Activated CD4-positive, CD25-positive, alpha-beta regulatory T cell (primary cell): ENCODE measurements at places on chromosomes 7 and 10.

- no peak for DNase-seq
Observed at GRCh38 chr7:127382301-127383085, 10.0 kb downstream of the ZNF800 start.

- no peak for DNase-seq
Observed at GRCh38 chr10:31090894-31091607, 59.4 kb upstream of the ZNF438 start.

- no peak for DNase-seq
Observed at GRCh38 chr10:97123765-97124164, 62.0 kb downstream of the SLIT1 start.

- no peak for DNase-seq
Observed at GRCh38 chr10:56633876-56634452, 272.9 kb upstream of the ZWINT start.

- no peak for DNase-seq
Observed at GRCh38 chr10:36383349-36383748, 741.3 kb upstream of the FZD8 start.

DNA sequence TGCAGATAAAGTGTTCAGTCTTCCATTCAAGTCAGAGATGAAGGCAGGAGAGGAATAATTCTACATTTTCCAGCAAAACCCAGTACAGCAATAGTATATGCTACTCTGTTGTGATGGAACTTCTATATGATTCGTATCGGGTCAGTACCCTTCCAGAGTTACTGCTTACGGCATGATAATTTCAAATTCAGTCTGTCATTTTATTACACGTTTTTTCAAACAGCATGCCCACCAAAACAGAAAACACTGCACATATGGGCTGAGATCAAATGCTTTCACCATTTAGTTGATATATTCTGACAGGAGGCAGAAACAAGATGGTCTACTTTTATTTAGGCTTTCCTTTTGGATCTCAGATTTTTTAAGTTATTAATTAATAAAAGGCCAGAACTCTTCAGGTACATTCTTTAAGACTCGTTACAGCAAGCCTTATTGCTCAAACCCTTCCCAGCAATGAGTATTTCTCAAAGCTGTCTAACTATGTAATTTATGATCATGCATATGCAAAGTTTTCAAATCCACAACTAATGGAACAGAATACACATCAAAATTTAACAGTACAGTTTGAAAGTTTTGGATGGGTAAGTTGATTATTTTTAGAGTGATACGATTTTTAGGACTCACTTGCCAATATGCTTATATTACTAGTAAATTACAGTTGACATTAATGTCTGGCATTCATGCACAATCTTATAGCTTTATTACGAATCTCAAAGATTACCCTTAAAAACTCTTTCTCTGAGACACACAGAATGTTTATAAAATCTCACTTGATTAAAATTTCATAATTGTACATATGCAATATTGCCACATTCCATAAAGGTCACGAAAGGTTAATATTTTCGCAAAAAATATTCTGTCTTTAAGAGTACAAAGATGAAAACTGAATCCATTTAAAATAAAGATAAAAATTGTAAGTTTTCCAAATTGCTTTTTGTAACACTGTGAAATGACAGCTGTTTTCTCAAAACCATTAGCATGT is 91.0 kb downstream of the ANK3 start:
- no peak for DNase-seq

- no peak for DNase-seq
Observed at GRCh38 chr10:89122433-89123051, 84.6 kb downstream of the CH25H start.

DNA sequence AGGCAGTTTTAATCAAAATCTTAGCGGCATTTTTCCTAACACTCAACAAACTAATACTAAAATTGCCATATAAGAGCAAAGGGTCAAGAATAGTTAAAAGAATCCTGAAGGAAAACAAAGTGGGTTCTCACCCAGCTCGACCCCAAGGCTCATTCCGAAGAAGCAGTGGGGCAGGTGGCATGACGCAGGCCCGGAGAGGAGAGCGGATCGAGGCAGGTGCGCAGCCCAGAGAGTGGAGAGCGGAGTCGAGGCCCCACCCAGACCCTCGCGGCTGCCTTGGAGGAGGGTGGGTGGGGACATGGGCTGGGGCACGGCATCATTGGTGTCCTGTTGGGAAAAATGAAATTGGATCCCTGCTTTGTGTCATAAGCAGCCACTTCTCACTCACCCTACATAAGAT is 109.8 kb downstream of the INPP5A start:
- no peak for DNase-seq

- DNase-seq = no peak
Observed at GRCh38 chr7:46622251-46622650, 701.2 kb upstream of the IGFBP3 start.

- DNase-seq = no peak
Observed at GRCh38 chr10:79102498-79102874, 33.7 kb downstream of the ZMIZ1 start.

- no peak for DNase-seq
Observed at GRCh38 chr10:81679291-81679690, 195.7 kb upstream of the NRG3 start.

GRCh38 chr7:123439191-123439590 is 95.2 kb downstream of the IQUB start:
- no peak for DNase-seq

- no peak for DNase-seq
Observed at GRCh38 chr10:73359492-73359891, 828 bp upstream of the CFAP70 start.

DNA sequence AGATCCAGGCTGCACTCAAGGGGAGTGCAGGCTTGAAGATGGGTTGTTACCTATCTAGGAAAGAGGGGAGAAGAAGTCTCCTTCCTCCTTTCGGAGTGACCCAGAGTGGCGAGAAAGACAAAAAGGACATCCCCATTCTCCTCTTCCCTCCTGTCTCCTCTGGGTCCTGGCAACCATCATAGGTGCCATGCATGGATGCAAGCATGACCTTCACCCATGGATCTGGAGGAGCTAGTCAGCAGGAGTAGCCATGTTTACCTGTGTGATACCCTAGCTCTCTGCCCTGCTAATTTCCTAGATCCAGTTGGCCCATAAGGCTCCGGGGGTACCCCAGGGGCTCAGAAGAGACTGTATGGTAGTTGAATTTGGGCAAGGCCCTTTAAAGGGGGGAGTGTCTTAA is 17.2 kb upstream of the CROT start:
- DNase-seq = no peak

DNA sequence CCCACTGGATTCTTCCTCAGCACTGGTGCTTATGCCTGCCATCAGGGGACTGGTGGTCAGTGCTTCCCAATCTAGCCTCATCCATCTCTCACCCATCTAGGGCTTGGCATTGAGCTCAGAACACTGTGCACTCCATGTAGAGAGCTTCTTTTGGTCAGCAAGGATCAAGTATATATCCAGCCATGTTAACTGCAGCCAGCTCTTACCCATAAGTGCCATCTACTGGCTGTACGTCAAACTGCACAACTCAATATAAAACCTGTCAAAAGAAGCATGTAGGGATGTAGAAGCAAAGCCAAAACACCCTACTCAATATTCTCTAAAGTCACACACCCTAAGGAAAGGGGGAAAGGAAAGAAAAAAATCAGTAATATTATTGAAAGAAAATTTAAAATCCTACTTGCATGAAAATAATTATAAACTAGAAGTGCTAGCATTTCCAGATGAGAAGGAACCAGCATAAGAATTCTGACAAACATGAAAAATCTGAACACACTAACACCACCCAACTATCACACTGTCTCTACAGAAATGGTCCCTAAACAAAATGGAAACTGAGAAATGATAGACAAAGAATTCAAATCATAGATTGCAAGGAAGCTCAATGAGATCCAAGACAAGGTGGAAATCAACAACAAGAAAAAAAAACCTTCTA is 531.1 kb upstream of the STEAP1 start:
- DNase-seq = no peak

- DNase-seq = no peak
Observed at GRCh38 chr7:85343484-85343883, 156.6 kb upstream of the SEMA3D start.

- DNase-seq = no peak
Observed at GRCh38 chr10:37638569-37638968, 218.8 kb downstream of the ZNF248 start.

- DNase-seq = no peak
Observed at GRCh38 chr7:134732728-134733127, 46.7 kb upstream of the CALD1 start.

- no peak for DNase-seq
Observed at GRCh38 chr7:145263886-145264285, 428.0 kb upstream of the TPK1 start.

DNA sequence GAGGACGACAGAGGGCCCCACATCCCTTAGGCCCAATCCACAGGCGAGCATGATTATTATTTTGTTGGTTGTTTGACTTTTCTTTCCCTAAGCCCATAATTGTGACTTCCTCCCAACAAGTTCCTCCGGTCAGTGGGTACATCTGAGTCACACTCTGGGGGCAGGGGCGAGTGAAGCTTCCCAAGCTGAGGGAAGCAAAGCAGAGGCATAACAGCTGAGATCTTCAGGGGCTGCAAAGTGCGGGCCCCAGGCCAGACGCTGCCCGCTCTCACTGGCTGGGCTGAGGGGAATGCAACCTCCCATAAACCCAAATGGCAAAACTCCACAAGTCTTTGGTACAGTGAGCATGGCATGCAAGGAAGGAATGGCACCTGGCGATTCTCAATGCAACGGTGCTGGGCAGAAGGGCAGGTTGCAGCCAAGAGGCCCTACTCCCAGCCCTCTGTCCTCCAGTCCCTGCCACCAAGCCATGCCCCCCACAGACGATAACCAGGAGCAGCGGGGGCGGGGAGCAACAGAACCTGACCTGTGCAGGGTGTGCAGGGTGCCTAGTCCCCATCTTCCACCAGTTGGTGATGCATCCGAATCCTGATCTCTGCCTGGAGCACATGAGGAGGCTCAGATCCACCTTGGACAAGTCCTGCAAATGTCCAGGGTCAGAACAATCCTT is 25.3 kb downstream of the TNS3 start:
- no peak for DNase-seq

GRCh38 chr10:132865171-132865631 is 77.2 kb downstream of the CFAP46 start:
- no peak for DNase-seq

DNA sequence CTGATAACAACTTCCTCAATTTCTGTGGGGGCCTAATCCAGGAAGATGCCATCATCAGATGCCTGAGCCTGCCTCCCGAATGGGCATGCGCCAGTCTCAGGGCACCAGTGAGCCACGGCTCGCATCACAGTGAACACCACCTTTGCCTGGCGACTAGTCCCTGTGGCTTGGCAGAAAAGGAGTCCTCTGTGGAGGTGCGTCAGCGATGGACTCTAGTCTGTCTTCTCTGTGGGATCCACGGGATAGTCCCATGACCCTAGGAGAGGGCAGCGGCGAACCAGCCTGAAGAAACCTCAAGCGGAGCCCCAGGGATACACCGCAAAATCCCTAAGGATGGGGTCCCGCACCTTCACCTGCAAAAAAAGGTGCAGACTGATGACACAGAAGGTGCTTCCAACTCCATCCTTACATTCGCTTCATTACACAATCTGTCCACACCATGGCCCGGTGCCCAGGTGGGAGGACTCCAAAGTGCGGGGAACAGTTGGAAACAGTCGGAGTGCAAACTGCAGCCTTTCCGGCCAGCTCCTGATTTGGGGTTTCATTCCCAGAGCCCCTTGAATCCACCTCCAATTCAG is 35.1 kb upstream of the ZNF273 start:
- DNase-seq = no peak

DNA sequence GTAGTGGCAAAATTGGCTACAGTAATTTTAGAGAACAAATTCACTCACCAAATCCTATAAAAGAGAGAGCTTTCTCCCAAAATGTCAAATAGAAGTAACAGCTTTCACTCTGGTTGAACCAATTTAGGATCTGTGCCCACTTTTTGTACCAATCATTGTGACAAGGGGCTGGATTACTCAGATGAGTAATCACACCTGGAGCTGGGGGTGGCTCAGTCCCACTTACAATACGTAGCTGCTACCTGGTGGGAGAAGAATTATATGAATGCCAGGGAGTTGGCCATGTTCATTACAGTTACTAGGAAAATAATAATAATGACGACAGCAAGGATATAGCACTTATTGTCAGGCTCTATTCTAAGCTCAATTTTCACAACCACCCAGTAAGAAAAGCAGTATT is 23.4 kb upstream of the SLC26A3 start:
- DNase-seq = no peak

DNA sequence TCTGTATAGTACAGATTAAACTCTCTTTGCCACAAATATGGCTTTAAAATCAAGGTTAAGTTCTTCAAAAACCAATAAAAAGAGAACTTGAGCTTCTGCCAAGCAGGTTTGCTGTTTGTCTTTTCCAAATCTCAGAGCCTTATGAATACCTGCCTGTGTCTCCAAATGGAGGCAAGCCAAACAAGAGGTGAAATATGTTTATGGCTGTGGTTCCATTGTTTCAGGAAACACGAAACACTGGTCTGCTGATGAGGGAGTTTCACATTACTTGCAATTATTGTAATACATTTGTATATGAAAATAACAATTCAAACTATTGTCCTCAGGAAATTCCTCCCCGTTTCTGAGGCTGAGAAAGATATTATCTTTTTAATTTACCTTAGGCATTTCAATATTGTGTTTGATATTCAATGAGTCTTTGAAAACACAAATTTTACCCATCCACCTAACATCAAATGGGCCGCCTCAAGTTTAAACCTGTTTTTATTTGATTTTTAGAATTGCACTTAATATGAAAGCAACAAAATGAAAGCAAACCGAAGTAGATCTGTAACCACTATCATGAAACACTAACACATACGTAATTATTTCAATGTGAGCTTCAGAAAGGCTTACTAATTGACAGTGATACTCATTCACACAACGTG is 359.3 kb downstream of the HGF start:
- no peak for DNase-seq

DNA sequence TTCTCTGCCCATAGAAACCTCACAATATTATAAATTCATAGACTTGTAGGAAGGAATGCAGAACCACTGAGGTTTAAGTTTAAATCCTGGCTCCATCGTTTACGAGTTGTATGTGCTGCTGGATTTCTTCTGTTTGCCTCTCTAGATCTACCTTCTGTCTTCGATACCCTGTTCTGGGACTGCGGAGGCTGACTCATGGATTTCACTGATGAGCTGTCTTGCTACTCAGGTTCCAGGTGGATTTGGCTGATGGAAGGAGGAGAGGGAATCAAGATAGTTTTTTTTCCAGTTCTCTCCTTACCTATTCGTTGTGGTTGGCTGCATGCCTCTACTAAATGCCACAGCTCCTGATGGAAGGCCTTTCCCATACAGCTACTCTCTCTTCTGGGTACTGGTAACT is 375.8 kb downstream of the REEP3 start:
- DNase-seq = no peak
